ENCODE measurements at places on chromosomes 3 and 15. TPM values are rescaled to one million over a fixed set of nuclear protein-coding genes. Genes with fewer than 3 reads are reported as not detected.

Gene APOD
- total RNA-seq, result 3.5 TPM

Gene HCLS1
- 5.1 TPM for total RNA-seq

Gene DHX36
- 41.1 TPM for total RNA-seq

Gene AGBL1
- not detected for total RNA-seq

Gene IGSF10
- total RNA-seq, result 0.20 TPM

Gene KLHL40
- not detected for total RNA-seq

Gene STRA6
- 1.5 TPM for total RNA-seq

Gene STARD9
- total RNA-seq, result 1.2 TPM

Gene CBLB
- 11.0 TPM for total RNA-seq

Gene SLC6A6
- 11.0 TPM for total RNA-seq

Gene ATP13A5
- 0.12 TPM for total RNA-seq

Gene FMN1
- total RNA-seq, result 4.6 TPM

Gene CCDC13
- total RNA-seq, result not detected

Gene HESX1
- 0.80 TPM for total RNA-seq

Gene SCN11A
- total RNA-seq, result 0.04 TPM

Gene TRPM1
- not detected for total RNA-seq

Gene RLBP1
- total RNA-seq, result not detected

Gene SFMBT1
- total RNA-seq, result 5.8 TPM

Gene UBAP1L
- 1.8 TPM for total RNA-seq

Gene RARB
- 2.5 TPM for total RNA-seq

Gene EBLN2
- total RNA-seq, result 2.1 TPM
